Dermis lymphatic vessel endothelial cell (primary cell): ENCODE measurements at places on chromosomes 4 and X. TPM values are rescaled to one million over a fixed set of nuclear protein-coding genes. Genes with fewer than 3 reads are reported as not detected.

OTUD6A gene
- not detected in 2 replicates for total RNA-seq

SPANXN3 gene
- total RNA-seq, result not detected in 2 replicates

LEF1 gene
- total RNA-seq, result 0.17 and 0.22 TPM in 2 replicates

ZMAT1 gene
- 0.76 and 1.9 TPM in 2 replicates for total RNA-seq

RPS3A gene
- 2,488 and 2,910 TPM in 2 replicates for total RNA-seq

AWAT2 gene
- 0.17 and 0.43 TPM in 2 replicates for total RNA-seq

NEXMIF gene
- under 0.01 TPM in 1 of 2 replicates, not detected in the other for total RNA-seq

TSPYL2 gene
- 9.0 and 14.0 TPM in 2 replicates for total RNA-seq

AFM gene
- not detected in 2 replicates for total RNA-seq

PHKA1 gene
- 6.3 and 10.3 TPM in 2 replicates for total RNA-seq

UGT2B17 gene
- total RNA-seq, result not detected in 2 replicates

CYBB gene
- not detected in 2 replicates for total RNA-seq

F8A1 gene
- total RNA-seq, result 1.7 and 2.1 TPM in 2 replicates

BEX5 gene
- total RNA-seq, result 0.11 and 1.7 TPM in 2 replicates

CT45A10 gene
- not detected in 2 replicates for total RNA-seq

UBE2D3 gene
- 293 and 347 TPM in 2 replicates for total RNA-seq

UGT8 gene
- total RNA-seq, result not detected in 2 replicates

MMRN1 gene
- total RNA-seq, result 3,210 and 5,564 TPM in 2 replicates

S100P gene
- 0.54 TPM in 1 of 2 replicates, not detected in the other for total RNA-seq

NUDT9 gene
- total RNA-seq, result 15.4 and 17.2 TPM in 2 replicates

ENPEP gene
- total RNA-seq, result 0.17 and 0.33 TPM in 2 replicates

NPY2R gene
- not detected in 2 replicates for total RNA-seq

HUWE1 gene
- 66.6 and 79.5 TPM in 2 replicates for total RNA-seq

LRIT3 gene
- not detected in 2 replicates for total RNA-seq

AMBN gene
- not detected in 2 replicates for total RNA-seq

TTC29 gene
- under 0.01 TPM in 1 of 2 replicates, not detected in the other for total RNA-seq

TNIP3 gene
- total RNA-seq, result 0.09 and 0.11 TPM in 2 replicates

CT45A1 gene
- not detected in 2 replicates for total RNA-seq

P2RY4 gene
- 0.09 TPM in 1 of 2 replicates, not detected in the other for total RNA-seq

ZDHHC9 gene
- total RNA-seq, result 15.7 and 15.8 TPM in 2 replicates

BEX2 gene
- 1.3 and 4.4 TPM in 2 replicates for total RNA-seq

GABRQ gene
- total RNA-seq, result under 0.01 TPM in 1 of 2 replicates, not detected in the other

AMER1 gene
- 1.1 and 1.3 TPM in 2 replicates for total RNA-seq

FAM193A gene
- total RNA-seq, result 6.0 and 7.8 TPM in 2 replicates

CLNK gene
- total RNA-seq, result not detected in 2 replicates

VGLL1 gene
- not detected in 2 replicates for total RNA-seq

GPRASP1 gene
- 1.5 and 1.8 TPM in 2 replicates for total RNA-seq

RTL3 gene
- not detected in 2 replicates for total RNA-seq

MAGED4B gene
- total RNA-seq, result 34.3 and 39.0 TPM in 2 replicates

EFHC2 gene
- not detected in 2 replicates for total RNA-seq

PLAC1 gene
- total RNA-seq, result not detected in 2 replicates

TCP11X2 gene
- not detected in 2 replicates for total RNA-seq
